Natural killer cell (primary cell): ENCODE measurements at places on chromosomes 5 and 9.

- DNase-seq = no peak
These were observed 41.5 kb downstream of the NIPSNAP3B start for GRCh38 chr9:104805441-104805840.

GRCh38 chr5:157267761-157268480 lies 2.0 kb downstream of the CYFIP2 start:
- no peak for DNase-seq

GRCh38 chr9:114785866-114786650 lies 19.8 kb downstream of the TNFSF15 start:
- no peak for DNase-seq

DNA sequence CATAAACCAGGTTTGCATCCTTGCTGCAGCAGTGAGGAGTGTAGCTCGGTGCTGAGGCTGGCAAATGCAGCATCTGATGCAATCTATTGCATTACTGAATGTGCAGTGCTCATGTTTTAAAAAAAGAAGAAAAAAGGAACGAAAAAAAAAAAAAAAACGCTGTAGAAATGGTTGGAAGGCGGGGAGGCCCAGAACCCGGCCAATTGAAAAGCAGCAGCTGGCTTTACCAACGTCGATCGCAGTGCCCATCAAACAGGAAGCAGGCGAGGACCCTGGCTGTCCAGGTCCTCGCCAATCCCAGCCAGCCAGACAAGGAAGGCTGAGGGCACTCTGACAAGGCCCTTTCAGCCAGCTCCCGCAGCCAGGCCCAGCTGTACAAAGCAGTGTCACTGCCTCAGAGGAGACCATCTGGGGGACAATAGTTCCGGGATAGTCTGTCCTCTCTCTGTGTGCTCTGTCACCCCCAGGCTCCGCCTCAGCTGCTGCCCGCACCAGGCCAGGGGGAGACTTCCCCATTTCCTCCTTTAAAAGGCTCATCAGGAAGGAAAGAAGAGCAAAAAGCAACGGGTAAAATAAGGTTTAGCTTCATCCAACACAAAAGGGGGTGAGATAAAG lies 21.8 kb upstream of the CPEB4 start:
- DNase-seq = no peak

- DNase-seq = no peak
These were observed 146.6 kb upstream of the SLC24A2 start for GRCh38 chr9:19935422-19935821.
